ENCODE measurements at places on chromosomes 6 and 20.

GRCh38 chr6:68410021-68410420, 225.1 kb upstream of the ADGRB3 start:
- no peak for DNase-seq

DNA sequence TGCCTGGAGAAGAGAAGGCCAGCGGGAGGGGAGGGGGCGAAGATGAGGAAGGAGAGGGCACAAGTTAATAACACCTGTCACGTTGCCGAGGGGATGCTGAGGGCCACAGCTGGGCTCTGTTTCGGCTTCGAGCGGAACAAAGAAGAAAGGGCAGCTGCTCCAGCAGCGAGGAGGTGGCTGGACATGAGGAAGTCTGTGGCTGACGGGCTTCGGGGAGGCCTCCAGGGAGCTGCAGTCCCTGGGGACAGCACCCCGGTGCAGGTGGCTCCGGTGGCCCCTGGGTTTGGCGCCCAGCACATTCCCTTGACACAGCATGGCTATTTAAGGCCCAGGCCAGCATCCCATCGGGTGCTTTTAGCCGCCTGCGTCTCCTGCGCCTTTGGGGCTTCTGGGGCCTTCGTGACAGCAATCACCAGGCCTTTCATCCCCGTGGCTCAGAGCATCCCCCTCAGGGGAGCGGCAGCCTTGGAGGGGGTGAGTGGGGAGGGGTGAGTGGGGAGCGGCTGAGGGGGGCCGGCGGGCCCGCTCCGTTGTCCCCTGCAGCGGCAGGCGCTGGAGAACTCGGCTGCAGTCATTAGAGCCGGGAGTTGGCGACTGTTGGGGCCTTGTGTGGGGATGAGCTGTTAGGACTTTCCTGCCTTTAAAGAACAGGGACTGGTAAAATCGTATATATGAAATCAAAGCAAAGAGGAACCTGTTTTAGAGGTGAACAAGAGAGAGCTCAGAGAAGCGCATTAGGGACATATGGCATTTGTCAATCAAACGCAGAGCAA, 99.0 kb downstream of the TMEM242 start:
- DNase-seq = no peak

- no peak for DNase-seq
Observed at GRCh38 chr6:135622081-135622480, 124.5 kb upstream of the AHI1 start.

DNA sequence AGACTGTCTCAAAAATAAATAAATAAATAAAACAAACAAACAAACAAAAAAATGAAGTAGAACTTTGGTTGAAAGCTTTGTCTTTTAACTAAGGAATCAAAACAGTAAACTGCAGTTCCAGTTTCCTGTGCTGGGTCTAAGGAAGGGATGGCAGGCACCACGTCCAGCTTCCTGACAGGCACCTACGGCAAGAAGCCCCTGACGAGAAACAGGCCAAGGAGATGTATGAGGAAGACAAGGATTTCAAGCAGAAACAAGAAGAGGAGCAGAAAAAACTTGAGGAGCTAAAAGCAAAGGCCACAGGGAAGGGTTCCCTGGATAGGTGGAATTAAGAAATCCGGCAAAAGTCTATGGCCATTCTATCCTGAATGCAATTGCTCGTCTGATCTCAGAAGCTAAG, 8.8 kb downstream of the SNX3 start:
- no peak for DNase-seq

- no peak for DNase-seq
Observed at GRCh38 chr20:1435337-1435699, 31.3 kb downstream of the NSFL1C start.

Measured in inflammatory macrophage treated with lipopolysaccharide for 4 hours (primary cell).